ENCODE measurements at places on chromosomes 2 and 18.

GRCh38 chr2:231483398-231484329 is 19.4 kb upstream of the NCL start:
- peak; percentile 55 for DNase-seq

GRCh38 chr18:189254-189653 is 30.9 kb downstream of the USP14 start:
- DNase-seq: no peak

DNA sequence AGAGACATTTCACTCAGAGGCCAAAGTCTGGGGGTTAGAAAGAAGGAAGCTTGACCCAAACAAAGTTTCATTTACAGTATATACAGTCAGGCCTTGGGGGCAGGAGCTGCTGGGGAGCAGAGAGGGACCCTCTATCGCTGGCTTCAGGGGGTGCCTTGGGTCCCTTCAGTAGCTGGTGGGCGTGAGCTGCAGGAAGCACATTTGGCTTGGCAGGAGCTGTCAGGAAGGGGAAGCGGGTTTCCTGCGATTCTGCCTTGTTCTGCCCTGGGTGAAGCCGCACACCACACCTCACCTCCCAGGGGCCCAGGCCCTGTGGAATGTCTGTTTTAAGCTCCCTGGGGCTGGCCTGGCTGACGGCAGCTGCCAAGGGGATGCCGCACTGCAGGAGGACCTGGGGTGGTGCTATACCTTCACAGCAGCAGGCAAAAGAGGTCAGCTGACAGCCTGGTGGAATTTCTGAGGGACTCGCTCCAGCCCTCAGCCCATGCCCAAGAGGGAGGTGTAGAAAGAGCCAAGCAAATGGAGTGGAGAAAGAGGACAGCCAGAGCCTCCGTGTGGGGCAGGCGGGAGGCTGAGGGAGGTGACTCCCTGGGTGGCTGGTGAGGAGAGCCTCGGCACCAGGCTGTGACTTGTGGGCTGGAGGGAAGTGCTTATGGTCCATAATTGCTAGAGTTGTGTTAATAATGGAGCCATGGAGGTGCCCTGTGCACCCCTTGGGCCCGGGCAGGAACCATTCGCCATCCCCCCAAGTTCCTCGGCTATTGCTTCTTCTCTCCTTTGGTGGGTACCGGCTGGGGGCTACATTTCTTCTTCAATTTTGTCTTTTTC is 43.9 kb downstream of the PSD4 start:
- no peak for DNase-seq

- DNase-seq: no peak
Measured at GRCh38 chr2:105407946-105408743, 9.3 kb upstream of the FHL2 start.

Data from stimulated activated naive CD4-positive, alpha-beta T cell (primary cell).